Suppressor macrophage treated with lipopolysaccharide for 1 hour (primary cell): ENCODE measurements at places on chromosomes 7 and 10.

DNA sequence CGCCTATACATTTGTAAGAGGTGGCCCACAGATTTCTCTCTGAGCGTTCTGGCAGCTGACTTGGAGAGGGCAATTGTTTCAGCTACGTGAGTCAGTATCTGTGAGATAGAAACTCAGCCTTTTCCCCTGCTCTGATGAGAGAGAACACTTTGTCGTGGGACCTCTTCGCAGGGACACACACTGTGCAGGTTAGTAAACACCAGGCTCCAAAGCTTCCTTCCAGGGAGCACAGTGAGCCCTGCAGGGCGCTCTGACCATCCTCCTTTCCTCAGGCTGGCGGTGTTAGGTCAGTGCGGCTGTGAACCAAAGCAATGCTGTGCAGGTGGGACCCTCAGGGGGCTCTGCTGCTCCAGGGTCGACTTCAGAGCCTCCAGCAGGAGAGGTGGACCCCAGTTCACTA is 152.2 kb upstream of the TCF7L2 start:
- DNase-seq: no peak

DNA sequence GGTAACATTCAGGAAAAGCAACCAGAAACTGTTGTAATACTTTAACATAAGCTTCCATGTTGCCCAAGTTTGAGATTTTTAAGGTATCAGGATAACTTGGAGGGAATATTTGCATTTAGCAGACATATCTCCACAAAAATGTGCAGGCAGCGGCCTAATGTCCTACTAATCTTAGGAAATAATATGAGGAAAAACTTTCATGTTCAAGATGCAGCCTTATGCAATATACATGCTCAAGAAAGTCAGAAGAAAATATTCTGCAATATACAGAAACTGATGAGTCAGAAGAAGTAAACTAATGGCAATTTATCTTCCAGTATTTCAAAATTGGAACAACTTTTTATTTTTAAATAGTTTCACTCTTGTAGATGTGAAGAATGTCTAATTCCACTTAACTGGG is 463.2 kb upstream of the C7orf33 start:
- DNase-seq: no peak

DNA sequence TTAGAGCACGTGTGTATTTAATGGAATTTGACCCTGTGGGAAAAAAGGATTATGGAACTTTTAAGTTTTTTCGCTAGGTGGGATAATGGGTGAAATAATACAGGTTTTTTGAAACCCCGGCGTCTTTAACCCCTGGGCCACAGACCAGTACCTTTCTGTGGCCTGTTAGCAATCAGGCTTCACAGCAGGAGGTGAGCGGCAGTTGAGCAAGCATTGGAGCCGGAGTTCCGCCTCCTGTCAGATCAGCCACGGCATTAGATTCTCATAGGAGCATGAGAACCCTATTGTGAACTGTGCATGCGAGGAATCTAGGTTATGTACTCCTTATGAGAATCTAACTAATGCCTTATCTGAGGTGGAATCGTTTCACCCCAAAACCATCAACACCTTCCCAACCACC is 28.6 kb downstream of the WAC start:
- DNase-seq: no peak

GRCh38 chr10:91210435-91210834 is 10.0 kb upstream of the PCGF5 start:
- no peak for DNase-seq

- no peak for DNase-seq
Observed at GRCh38 chr10:43237631-43238446, 29.0 kb downstream of the RASGEF1A start.

DNA sequence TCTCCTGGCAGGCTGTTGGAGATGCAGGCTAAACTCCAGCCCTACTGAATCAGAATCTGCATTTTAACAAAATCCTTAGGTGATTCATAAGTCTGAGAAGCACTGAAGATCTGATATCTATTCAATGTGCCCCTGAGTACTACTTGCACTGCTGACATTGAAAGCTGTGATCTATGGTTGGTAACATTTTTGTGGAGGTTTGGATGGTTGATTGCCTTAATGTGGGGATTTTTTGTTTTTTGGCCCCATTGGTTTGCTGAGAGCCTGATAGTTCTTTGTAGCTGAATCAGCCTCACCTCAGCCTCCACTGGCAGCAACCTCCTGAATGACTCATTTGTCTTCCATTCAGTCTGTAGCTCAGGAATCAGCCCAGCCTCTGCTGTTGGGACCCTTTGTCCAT is 14.7 kb upstream of the LRRN3 start:
- DNase-seq: no peak
